Bone marrow (tissue), 2 donors: ENCODE measurements at places on chromosomes 16 and 17.
A peak's percentile ranks its signal among the peaks of the same experiment; 100 is the strongest.

- no peak for DNase-seq
Measured at GRCh38 chr16:26396511-26397235, 670.1 kb upstream of the C16orf82 start.

GRCh38 chr16:14249291-14250032 is 178.3 kb downstream of the MRTFB start:
- DNase-seq, result no peak

GRCh38 chr16:84450176-84450865 is 54.1 kb downstream of the MEAK7 start:
- no peak for DNase-seq

- DNase-seq, result peak; percentile 37
Measured at GRCh38 chr17:79845601-79845949, 6.3 kb upstream of the CBX4 start.

- no peak for DNase-seq
Measured at GRCh38 chr17:31570951-31571892, 179.7 kb downstream of the RAB11FIP4 start.

- DNase-seq, result no peak
Measured at GRCh38 chr17:74785096-74785980, 9.2 kb upstream of the NAT9 start.

DNA sequence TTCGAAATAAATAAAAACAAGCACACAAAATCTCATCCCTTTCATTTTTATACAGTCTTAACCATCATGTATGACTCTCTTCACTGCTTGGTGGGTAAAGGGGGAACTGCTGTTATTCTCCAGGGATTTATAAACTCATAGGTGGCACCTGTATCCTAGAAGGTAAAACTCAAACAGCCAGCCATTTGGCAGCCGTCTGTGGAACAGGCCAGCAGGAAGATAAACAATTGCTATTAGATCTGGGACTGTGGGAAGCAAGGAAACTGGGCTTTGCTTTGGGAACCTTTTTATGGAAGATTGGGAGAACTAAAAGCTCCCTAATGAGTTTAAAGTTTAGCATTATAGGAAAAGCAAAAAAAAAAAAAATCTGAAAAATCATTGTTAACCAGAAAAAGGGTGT is 126.0 kb downstream of the TANGO6 start:
- DNase-seq, result no peak

DNA sequence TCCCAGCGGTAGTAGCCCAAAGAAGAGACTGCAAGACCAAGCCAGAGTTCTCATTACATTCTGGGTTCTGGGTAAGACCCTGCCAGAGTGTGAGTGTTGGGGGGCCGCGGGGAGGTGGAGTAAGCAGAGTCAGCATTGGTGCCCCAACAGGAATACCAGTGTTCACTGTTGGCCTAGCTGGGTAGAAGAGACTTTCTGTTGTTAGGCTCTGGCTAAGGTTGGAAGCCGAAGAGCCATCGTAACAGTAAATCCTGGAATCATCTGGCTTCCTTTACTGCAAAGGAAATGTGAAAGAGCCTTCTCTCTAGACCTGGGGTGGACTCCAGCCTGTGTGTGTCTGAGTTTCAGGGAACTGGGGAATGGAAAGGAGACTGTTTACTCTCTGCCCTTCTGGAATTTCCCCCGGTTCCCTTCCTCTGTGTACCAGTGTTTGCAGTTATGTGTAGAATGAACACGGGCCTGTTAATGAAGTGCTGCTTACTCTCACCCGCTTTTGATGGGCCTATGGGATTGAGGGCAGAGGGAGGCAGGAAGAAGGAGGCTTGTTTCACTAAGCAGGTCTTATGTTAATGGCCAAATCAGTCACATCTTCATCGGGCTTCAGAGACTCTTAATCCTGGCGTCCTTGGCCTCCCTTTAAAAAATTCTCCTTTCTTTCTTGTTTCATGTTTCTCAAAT is 68.5 kb downstream of the WWP2 start:
- DNase-seq, result no peak

GRCh38 chr17:8046306-8046928 is 7.6 kb downstream of the ALOX15B start:
- no peak for DNase-seq

DNA sequence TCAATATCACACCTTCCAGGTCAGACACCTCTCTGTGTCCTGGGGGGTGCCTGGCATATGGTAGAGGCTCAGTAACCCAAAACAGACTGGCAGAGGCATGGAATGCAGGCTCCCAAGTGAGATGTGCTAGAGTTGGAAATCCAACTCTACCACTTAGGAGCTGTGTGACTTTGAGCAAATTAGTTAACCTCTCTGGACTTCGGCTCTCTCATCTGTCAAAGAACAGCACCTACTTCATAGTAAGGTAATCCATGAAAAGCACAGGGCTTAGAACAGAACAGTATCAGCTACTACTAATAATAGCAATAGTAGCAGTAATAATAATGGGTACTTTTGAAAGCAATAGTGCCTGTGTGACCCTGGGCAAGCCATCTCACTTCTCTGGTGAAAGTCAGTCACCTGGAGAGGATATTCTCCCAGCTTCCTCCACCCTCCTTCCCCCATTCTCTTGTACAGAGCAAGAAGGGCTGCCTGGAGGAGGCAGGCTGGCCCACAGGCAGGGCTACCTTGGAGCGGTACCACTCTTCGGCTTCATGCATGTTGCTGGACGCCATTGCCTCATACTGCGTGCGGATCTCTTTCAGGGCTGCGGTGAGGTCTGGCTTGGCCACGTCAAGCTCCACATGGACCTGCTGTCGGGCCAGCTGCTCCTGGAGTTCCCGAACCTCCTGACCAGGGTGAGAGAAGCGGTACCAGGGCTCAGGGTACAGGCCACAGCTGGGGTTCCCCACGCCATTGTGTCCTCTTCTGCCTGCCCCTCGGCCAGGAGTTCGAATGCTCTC is 2.3 kb downstream of the GFAP start:
- no peak for DNase-seq

DNA sequence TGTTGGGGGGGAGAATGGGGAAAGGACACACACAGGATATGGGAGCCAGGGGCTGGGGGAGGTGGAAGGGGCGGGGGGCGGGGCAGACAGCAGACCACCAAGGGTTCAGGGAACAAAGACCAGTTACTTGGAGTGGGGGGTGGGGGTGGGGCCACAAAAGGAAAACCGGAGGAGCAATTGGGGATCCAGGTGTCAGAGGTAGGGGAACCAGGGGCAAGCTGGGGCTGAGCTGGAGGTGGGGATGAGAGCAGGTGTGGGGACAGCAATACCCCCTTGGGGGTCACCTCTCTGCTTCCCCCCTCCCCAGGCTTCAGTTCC is 1.4 kb upstream of the ORAI3 start:
- DNase-seq, result no peak

DNA sequence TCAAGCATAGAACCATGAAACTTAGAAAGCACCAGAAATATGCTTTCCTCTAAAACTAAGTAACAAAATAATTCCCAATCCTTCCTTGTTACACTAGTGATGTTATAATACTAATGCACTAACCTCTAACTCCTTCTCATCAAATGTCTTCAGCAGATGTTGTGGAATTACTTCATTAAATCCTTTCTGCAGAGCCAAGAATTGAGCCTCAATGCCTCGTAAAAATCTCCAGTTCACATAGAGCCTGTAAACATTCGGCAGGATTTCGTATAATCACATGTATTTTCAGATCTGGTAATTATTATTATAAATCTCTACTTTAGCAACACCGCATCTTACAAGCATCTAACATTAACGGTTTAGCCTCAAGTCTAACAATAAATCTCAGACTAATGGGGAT is 44.7 kb downstream of the CEP95 start:
- DNase-seq, result no peak

GRCh38 chr16:74998481-74999218 is at the start of gene ZNRF1:
ZNRF1 (plus strand) TSS chr16:74999024; CDS start chr16:74999672, 648 bp downstream.
- DNase-seq, result peak; percentile 84
